Camera-type eye (tissue), 1 donor: ENCODE measurements at places on chromosomes 2 and 18. TPM values are rescaled to one million over a fixed set of nuclear protein-coding genes. Genes with fewer than 3 reads are reported as not detected.

Gene FOXI3
- 7.1 TPM for total RNA-seq

Gene SEPTIN10
- total RNA-seq, result 83.8 TPM

Gene WNT6
- total RNA-seq, result 1.0 TPM

Gene RAB31
- 29.4 TPM for total RNA-seq

Gene RNF138
- 30.7 TPM for total RNA-seq

Gene NFU1
- 42.3 TPM for total RNA-seq

Gene RFTN2
- 30.3 TPM for total RNA-seq

Gene ALPI
- not detected for total RNA-seq

Gene TMEFF2
- 12.6 TPM for total RNA-seq

Gene SPC25
- total RNA-seq, result 13.1 TPM

Gene AAK1
- total RNA-seq, result 59.2 TPM
